Spinal cord (tissue), 10 donors: ENCODE measurements at places on chromosomes 6 and 20.

DNA sequence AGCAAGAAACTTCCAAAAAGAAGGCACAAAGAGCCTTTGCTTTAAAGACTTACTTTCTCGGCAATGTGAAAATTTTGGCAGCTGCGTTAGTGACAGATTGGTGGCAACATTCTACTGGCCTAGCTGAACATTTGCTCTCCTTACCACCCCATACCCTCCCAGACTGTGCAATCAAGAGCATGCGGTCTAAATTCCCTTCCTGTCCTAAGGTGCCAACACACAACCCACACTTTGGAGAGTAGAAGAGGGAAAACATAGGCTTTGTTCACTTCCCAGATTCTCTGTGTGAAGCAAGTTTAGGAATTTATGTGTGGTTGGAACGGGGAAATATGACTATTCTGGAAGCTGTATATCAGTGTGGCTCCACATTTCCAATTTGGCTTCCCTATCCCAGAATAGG, 29.8 kb upstream of the NEDD9 start:
- peak; percentile 94 for DNase-seq

DNA sequence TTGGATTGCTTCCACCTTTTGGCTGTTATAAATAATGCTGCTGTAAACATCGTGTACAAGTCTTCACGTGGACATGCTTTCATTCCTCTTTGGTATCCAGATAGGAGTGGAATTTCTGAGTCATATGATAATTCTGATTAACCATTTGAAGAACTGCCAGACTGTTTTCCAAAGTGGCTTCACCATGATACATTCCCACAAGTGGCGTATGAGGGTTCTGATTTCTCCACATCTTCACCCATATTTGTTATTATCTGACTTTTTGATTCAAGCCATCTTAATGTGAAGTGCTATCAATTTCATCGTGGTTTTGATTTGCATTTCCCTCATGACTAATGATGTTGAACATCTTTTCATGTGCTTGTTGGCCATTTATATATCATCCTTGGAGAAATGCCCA, 2.9 kb upstream of the SNRPB start:
- no peak for DNase-seq

DNA sequence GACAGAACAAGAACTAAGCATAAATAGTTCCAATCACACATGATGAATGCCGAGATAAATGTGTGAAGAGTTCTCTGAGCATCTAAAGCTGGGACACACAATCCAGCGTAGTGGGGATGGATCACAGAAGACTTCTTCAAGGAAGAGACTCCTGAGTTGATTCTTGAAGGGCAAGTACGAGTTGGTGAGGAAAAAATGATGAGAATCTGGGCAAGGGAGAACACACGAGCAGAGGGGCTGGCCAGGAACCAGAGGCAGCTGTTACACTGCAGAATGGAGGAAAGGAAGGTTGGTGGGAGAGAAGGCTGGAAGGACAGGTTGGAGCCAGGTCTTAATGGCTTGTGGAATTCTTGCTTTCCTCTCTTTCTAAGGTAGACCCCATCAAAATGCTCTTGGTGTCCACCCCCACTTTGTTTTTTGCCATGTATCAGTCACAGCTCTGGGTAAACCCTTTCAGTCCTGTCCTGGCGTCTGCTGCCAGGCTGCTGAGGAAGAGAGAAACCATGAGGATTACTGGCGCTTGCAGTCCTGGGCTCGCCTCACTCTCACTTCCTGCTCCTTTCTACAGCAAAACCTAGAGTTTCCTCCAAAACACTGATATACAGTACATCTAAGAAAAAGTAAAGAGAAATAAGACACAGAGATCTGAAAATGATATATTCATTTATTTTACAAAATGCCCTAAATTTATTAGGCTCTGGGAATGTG, 127.6 kb upstream of the FAM184A start:
- no peak for DNase-seq

DNA sequence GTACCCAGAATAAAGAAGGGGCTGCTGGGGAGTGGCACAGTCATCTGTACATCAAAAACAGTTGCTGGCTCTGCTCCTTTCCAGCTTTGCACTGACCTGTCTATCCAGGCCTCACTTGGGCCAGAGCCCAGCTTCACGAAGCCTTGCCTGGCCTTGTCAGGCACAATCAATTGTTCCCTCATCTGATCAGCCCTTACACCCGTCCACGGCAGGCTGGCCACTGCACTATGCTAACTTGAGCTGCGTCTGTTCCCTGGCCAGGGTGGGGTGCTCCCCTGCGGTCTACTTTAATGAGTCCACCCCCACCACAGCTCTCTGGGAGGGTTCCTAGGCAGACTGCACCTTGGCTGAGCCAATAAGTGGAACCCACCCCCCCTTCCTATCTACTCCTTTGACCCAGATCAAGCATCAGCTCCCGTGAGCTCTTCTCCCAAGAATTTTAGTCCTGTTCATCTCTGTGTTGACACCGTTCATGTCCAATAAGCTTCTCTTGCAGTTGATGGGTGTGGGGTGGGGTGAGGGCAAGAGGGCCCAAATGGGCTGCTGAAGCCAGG, 74.3 kb upstream of the MLN start:
- no peak for DNase-seq

- DNase-seq, result no peak
Measured at GRCh38 chr20:57821935-57822334, 112.1 kb upstream of the PMEPA1 start.

- no peak for DNase-seq
Measured at GRCh38 chr6:134819236-134819635, 130.7 kb downstream of the ALDH8A1 start.

- peak; percentile 6 for DNase-seq
Measured at GRCh38 chr6:76888351-76888750, 574.9 kb downstream of the HTR1B start.

- no peak for DNase-seq
Measured at GRCh38 chr20:31555203-31555775, 41.0 kb downstream of the HM13 start.

- no peak for DNase-seq
Measured at GRCh38 chr20:59911041-59911440, 22.4 kb downstream of the SYCP2 start.

GRCh38 chr6:56744528-56744927, 101.8 kb upstream of the DST start:
- no peak for DNase-seq

GRCh38 chr6:146441907-146442306, 101.7 kb upstream of the RAB32 start:
- DNase-seq, result no peak

DNA sequence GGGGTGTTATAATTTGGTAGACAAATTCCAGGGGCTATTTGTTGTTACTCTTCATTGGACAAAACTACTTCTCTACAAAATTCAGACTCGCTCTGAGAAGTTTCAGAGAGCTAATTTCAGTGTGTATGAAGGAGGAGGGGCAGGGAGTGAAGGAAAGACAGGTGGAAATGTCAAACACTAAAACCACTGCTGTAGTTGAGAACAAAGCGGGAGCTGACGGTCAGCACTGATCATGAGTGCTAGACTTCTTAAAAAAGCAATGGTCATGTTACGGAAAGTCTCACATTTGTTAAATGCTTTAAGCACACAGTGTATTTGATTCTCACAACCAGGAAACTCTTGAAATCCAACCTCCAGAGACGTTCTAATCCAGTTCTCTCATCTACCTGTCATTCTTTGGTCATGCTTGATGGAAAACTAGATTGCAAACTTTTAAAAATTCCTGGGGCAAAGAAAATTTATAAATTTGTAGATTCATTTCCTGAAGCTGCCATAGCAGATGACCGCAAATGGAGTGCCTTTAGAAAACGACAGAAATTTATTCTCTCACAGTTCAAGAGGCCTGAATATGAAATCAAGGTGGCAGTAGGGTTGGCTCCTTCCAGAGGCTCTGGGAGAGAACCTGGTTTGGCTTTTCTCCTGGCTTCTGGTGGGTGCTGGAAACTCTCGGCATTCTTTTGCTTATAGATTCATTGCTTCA, 100.7 kb upstream of the CARMIL1 start:
- no peak for DNase-seq

DNA sequence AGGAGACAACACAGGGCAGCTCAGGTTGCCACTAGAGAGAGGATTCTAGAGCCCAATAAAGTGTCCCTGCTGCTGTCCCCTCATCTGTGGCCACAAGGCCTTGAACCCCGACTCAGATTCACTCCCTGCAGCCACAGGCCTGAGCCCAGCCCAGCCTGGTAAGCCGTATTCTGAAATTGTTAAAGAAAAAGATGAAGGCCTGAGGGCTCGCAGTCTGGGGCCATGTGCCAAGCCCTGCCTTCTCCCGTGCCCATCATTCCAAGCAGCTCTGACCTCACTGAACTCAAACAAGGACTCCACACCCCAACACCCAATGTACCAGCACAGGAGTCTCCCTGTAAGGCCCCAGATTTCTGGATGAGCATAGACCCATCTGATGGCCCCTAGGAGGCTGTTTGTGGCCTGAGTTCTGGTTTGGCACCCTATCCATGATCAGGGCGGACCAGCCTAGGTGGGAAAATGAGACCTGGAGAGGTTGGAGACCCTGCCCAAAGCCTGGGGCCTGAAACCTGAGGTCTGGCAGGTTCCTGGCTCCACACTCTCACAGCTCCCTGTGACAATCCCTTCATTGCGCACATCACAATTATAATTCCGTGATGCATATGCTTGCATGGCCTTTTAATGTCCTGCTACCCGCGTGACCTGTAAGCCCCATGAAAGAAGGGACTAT, 62.0 kb upstream of the TOP1 start:
- no peak for DNase-seq

- DNase-seq, result no peak
Measured at GRCh38 chr6:139588734-139589593, 214.5 kb upstream of the CITED2 start.

- no peak for DNase-seq
Measured at GRCh38 chr6:152598901-152599537, 38.1 kb downstream of the SYNE1 start.

GRCh38 chr6:138099832-138100231, 7.4 kb downstream of the PERP start:
- no peak for DNase-seq

DNA sequence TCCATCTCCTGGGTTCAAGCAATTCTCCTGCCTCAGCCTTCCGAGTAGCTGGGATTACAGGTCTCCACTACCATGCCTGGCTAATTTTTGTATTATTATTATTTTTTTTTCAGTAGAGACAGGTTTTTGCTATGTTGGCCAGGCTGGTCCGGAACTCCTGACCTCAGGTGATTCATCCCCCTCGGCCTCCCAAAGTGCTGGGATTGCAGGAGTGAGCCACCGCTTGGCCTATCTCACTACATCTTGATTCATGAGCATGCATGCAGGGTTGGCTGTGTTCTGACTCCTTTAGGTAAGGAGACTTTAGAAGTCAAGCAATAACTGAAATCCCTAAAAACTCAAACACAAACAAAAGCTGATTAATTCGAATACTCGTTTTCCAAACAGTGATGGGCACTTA, 80.9 kb downstream of the GJA1 start:
- DNase-seq, result no peak

DNA sequence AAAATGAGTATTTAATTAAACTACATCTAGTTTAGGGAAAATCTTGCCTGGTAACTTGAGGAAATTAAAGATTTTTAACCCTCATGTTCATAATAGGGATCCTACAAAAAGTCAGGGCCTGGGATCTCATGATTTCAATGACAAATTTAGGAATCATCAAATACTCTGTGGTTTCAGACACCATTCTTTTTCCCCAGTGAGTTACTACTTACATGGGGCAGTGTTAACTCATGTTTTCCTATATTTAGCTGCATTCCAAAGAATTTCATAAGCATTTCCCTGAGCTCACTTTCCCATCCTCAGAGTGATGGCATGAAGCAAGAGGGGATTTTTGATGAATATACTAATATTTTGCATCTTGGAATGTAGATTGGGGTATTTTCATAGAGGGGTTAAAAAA, 321.7 kb downstream of the CENPW start:
- DNase-seq, result no peak

DNA sequence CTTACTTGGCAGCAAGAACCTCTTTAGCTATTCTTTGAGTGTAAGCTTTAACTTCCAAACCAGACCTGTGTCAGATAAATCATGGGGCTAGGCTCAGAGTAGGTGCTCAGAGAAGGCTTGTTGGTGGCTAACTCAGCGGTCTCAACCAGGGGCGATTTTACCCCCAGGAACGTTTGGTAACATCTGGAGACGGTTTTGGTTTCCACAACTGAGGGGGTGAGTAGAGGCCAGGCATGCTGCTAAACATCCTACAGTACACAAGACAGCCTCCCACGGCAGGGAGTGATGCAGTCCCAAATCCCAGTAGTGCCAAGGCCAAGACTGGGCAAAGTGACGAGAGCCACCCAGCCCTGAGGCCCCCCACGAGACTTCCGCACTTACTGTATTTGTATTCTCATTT, 59.2 kb downstream of the RAB44 start:
- no peak for DNase-seq

- DNase-seq, result no peak
Measured at GRCh38 chr6:53311586-53311935, 37.2 kb downstream of the ELOVL5 start.

- DNase-seq, result peak; percentile 45
Measured at GRCh38 chr6:20706238-20706938, 172.1 kb downstream of the CDKAL1 start.

DNA sequence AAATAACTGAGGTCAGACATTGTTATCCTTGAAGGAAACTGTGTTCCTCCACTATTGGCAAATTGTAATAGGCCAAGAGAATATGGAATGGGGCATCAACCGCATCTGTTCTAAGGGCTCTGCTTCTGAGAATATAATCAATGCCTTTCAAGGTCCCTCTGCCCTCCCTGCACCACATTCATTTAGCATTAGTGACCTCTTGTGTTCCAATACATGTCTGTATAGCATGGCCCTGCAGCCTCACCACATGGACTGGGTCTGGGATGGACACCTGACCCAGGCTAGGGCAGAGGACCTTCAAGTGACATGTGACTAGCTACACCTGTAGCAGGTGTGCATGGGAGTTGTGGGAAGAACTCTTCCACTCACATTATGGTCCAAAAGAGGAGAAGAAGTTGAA, 14.2 kb downstream of the BTN3A1 start:
- DNase-seq, result no peak
